ENCODE measurements at places on chromosomes 7 and 10.

- DNase-seq, result no peak
These were observed 421.4 kb upstream of the MGMT start for GRCh38 chr10:129045599-129045998.

GRCh38 chr10:26528715-26529393 is 90.7 kb downstream of the APBB1IP start:
- DNase-seq, result no peak

DNA sequence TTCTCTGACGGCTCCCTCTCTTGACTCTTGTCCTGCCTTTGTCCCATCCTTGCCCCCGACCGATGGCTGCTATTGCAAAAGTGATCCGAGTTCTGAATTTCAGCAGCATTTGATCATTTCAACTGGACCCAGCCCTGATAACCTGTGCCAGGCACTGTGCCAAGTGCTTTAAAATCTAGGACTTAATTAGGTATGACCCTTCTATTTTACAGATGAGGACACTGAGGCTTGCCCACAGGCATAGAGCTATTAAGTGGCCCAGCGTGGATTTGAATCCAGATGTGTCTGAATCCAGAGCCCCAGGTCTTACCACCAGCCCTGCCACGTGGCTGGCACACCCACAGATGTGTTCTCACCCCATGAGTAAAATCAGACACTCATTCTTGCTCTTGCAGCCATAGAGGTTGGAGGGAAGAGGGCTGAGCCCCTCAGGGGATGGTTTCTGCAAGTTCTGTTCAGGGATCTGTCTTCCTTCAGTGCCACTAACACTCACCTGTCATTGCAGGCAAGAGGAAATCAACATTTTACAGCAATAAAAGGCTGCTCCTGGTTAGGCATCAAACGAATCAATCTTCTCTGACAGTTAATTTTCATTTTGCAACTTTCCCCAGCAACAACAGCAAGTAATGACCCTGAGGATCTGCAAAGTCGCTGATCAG is 101.2 kb downstream of the GRID1 start:
- no peak for DNase-seq

DNA sequence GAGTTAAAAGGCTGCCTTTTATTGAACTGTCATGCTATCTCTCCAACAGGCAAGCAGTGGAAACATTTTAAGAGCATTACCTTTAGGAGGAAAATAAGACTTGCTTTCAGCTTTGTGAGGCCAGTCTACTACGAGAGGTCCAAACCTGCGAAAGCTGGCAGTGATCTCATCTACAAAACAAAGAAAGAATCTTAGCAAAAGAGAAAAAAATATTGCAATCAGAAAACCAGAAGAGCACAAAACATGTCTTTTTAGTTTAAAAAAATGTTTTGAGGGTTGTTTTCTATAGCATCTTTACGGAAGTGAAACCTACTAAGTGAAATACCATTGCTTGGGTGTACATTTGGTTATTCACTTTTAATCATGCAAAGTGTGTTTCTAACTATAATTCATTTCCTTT is 147.9 kb downstream of the CPEB3 start:
- DNase-seq, result no peak

DNA sequence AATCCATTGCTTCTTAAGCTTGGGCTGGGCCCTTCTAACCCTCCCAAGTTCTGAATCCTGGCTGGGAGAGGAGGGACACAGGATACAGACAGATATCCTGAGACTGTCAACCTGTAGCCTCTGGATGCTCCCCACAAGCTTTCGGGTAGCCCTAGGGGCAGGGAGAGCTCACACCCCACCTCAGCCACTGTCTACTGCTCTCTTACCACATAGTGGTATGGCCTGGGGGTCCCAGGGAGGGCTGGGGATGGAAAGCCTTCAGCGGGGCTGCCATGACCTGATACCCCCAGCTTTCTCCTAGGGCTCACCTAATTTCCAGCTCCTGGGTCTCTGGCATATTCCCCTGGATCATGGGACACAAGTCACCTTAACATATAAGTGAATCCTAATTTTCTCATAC is 25.1 kb downstream of the CRHR2 start:
- DNase-seq, result no peak

DNA sequence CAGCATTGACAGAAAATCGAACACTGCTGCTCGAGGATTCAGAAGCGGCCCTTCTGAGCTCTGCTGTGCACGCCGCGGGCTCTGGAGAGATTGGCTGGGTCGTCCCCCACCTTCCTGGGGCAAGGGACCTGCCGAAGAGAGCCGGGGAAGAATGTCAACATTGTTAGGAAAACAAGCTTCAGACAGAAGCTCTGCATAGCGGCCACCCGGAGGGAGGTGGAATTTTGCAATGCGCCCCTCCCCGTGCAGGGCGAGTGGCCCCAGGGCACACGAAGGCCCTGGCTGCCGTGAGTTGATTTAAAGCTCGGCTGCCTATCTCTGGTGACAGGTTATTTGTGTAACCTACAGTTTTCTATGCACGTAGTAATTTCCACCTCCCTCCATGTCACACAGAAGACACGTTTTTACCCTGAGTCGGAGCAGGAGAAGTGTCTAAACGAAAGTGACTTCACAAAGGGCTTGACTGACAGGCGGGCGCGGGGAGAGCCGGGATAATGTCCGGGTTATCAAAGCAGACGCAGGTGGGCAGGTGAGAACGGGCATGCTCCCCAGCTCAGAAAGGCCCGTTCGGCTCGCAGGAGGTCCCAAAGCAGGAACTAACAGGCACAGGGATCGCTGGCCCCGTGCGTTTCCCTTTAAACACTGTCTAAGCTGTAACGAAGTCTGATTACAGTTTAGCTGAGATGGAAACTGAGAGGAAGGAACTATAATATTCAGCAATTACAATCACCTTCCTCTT is 84.6 kb downstream of the PDGFA start:
- DNase-seq, result no peak

DNA sequence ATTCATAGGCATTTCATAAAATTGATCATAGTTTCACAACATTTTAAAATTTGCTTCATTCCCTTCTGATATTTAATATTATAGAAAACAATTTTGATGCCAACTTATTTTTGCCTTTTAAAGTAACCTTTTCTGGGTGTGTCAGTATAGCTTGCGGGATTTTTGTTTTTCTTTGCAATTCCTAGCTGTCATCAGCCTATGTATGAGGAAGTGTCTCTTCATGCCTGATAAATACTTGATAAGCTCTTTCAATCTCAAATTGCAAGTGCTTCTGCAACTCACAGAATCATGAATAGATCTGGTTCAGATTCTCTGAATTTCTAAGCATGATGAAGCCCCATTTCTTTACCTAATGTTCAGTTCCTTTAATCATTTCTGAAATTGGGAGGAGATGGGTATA is 28.0 kb upstream of the ARHGAP21 start:
- DNase-seq, result no peak

DNA sequence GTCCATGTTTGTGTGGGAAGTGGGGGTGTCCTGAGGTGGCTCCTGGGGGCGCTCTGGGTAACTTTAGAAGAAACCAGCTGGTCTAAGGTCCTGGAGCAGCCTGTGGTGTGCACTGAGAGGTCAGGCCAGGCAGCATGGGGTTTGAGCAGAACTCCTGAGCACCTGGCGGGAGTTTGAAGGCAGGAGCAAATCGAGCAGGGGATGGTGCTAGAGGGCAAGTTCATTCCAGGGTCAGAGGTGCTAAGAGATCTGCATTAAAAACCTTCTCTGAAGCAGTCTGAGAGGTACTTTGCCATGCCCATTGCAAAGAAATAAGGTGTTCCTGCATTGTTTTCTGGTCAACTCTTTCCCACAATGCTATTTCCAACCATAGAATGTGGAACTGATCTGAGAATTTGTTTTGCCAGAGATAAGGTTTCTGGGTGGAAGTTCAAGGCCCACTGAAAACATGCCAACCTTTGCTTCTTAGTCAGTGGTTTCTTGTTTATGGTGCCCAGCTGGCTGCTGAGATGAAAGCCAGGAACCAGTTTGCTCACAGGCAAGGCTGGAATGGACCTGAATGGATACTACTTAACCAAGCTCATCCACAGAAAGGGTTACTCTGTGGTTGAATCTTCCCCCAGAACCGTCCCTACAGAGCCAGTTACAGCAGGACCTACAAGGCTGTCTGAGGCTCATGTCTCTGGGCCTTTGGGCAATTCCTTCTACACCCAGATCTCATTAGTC is 136.3 kb upstream of the TMEM72 start:
- no peak for DNase-seq

GRCh38 chr7:30349816-30350215 is 65.4 kb downstream of the ZNRF2 start:
- no peak for DNase-seq

Measured in NCI-H82 (cell line).